ENCODE measurements at places on chromosomes 12 and 14. TPM values are rescaled to one million over a fixed set of nuclear protein-coding genes. Genes with fewer than 3 reads are reported as not detected.

Gene HOXC12
- total RNA-seq, result not detected

Gene TMEM132C
- 0.16 TPM for total RNA-seq

Gene CCDC59
- total RNA-seq, result 33.6 TPM

Gene CDKL1
- 1.4 TPM for total RNA-seq

Gene CLEC4E
- 1.1 TPM for total RNA-seq

Gene HEATR5A
- 40.4 TPM for total RNA-seq

Gene CACNA2D4
- total RNA-seq, result 0.93 TPM

Gene TEDC1
- total RNA-seq, result 1.3 TPM

Gene LRP1-AS
- total RNA-seq, result not detected

Gene MSI1
- total RNA-seq, result not detected

Gene NRDE2
- 11.0 TPM for total RNA-seq

Gene TMEM233
- total RNA-seq, result 108 TPM

Measured in psoas muscle (tissue), 8 donors.